ENCODE measurements at places on chromosomes 6 and 20.

DNA sequence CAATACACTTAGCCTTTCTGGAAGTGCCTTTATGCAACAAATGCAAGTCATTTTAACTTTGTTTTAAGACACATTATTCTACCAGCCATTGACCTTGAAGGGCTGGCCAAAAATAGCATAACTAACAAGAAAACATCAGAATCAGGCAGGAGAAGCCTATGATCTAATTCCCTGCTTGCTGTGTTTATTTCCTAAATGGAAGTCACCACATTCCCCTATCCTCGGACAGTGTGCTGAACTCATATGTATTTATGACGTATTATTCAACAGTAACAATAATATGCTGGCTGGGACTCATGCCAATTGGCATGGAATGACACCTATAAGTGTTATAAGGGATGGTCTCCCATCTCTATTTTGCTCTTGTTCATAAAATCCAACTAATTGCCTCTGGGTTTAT lies 140.7 kb downstream of the MAP3K7 start:
- no peak for DNase-seq

DNA sequence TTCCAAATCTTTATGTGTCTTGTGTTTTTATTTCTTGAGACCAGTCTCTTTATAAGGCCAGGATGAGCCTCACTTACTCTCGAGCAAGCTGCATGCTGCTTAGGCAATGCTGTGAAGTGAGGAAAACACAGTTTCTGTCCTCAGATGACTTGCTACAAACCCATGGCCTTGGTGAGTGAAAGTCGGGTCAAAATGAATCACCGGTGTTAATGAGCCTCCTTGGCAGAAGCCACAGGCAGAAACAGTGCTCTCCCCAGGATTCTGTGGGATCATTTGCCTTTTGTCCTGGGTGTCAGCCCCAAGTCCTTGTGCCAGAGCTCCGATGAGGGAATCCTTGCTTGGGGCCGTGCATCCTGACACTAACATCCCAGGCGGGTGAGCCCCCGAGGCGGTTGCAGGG lies 482.5 kb downstream of the QKI start:
- DNase-seq = no peak

GRCh38 chr6:47440719-47441118 lies 36.9 kb upstream of the CD2AP start:
- DNase-seq = peak; percentile 2

DNA sequence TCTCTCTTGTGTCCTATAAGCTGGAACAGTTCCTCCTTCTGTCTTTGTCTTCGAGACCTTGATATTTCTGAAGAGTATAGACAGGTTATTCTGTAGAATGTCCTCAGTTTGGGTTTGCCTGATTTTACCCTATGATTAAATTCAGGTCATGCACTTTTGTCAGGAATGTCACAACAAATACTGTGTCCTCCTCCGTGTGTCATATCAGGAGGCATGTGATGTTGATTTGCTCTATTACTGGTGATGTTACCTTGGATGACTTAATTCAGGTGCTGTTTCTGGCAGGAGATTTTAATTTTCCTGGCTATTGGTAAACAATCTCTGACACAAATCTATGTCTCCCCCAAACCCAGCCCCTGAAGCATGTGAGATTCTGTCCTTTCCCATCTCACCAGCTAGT lies 33.3 kb upstream of the CHMP4B start:
- no peak for DNase-seq

DNA sequence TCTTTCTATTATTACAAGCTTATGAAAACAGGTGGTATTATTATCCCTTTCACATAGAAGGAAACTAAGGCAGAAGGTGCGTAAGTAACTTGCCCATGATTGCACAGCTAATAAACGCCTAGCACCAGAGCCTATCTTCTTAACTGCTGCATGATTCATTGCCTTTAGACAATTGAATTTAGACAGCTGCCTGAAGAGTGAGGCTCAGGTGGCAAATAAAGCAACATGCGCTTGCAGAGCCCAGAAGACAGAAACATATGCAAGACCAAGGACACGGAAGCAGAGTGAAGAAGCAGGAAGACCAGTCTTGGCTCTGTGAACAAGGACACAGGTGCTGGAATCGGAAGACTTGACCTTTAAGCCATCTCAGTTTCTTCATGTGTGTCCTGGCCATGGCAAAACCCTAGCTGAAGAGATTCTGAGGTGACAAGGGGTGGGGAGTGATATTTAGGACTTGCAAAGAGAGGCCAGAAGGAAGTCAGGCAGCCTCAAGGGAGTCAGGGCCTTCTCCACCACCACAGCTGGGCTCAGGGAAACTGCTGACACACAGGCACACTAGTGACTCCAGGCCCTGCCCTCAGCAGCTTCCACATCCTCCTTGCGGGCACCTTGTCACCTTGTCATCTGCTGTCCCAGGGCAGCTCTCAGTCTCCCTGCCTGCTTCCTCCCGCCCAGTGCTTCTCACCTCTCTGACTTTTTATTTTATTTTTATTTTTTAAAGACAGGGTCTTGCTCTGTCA lies 91.7 kb upstream of the SLC22A16 start:
- no peak for DNase-seq

GRCh38 chr6:89082486-89082891 lies 1.9 kb downstream of the PNRC1 start:
- no peak for DNase-seq

DNA sequence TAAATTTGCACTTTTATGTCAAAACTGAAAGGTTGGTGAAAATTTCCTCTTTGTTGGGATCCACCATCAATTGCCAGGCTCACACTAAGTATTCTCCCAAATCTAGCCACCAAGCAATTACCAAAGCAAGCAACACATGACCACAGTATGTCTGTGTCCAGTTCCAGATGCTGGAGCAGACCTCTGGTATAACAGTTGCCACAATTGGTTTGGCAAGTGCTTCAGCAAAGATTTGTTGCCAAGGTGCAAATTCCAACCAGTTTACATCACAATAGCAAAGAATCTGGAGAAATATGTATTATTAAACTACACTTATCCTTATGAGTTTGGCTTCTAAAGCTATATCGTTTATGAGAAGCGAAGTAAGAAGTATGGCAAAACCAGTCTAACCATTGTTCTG lies 6.4 kb downstream of the GTF2H5 start:
- DNase-seq = no peak

GRCh38 chr20:2768632-2769015 lies 31.8 kb downstream of the CPXM1 start:
- DNase-seq = no peak

- no peak for DNase-seq
Measured at GRCh38 chr20:44970243-44970757, 4.0 kb downstream of the STK4 start.

GRCh38 chr6:127102299-127102698 lies 16.2 kb upstream of the RSPO3 start:
- no peak for DNase-seq

GRCh38 chr6:45215759-45216158 lies 112.4 kb upstream of the RUNX2 start:
- no peak for DNase-seq

GRCh38 chr20:8250539-8251200 lies 118.6 kb downstream of the PLCB1 start:
- DNase-seq = no peak

DNA sequence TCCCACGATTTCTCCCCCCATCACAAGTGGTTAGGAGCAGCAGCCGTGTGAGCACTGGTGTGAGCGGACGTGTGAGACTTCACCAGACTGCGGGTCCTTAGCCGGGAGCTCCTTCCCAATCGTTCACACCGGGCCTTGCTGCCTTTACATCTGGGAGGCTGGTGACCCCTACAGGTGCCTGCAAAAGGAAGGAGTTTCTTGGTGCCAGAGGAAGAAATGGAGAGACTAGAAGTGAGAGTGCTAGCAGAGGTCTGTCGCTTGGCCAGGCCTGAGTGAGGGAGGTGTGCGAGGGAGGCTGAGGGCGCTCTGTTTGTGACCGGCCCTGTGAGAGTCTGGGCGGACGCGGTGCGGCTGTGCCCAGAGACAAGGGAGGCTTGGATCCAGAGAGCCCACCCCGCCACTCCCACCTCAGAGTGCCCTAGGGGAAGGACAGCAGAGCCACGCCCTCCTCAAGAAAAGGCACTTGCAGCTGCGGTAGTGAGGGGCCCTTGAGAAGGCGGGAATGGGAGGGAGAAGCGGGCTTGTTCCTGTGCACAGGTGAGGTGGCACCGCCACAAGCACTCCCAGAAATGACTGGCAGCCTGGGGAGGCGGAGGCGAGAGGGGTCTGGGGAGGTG lies 10.0 kb upstream of the ARMC2 start:
- DNase-seq = no peak

DNA sequence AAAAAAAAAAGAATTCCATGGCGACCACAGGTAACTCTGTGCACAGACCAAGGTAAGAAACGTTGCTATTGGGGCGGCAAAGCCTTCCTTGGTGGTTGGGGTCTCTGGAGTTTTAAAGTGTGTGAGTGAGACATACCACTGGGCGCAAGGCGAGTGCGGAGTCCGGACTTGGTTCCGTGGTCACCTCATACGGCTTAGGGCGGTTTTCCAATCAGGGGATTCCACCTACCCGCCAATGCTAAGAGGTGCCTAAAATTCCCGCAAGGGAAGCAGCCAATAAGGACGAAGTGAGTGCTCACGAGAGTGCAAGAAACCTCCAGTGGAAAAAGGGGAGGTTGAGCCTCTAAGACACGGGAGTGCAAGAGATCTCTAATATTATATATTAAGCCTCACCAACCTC lies 68.6 kb upstream of the PRSS16 start:
- no peak for DNase-seq

DNA sequence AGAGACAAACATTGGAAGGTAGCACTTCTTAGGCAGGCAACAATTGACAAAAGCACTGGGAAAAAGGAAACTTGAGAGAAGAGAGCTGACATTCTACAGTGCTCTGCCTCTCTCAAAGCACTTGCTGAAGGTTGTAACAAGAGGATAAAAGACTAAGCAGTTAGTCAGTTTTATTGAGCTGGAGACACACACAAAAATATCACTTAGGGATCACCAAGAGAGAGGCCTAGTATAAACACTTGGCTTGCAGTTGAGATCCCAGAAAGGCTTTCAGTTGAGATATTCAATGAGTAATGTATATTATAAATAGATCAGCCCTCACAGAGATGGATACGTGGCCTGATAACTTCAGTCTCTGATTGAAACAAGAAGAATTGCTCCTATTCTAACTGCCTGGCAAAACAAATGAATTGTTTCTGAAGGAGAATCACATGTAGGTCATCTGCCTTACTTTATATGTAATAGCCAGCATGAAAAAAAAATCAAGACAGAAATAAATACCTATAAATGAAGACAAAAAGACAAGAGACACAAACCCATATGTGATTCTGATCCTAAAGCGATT lies 747.2 kb upstream of the MAN1A1 start:
- DNase-seq = no peak

DNA sequence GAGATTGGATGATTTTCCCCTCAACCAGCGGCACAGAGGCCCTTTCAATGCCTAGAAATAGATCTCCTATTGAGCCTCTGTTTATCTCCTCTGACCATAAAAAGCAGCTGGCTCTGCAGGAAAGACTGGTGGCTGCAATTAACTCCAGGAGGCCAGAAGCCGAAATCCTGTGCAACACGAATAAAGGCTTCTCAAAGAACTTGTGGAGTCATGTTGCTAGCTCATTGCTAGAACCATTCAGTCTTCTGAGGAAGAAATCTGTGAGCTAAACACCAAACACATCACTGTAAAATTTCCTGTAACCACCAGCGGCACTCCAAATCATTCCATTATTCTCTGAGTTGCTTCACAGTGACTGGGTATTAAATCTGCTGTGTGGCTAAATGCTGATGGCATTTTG lies 49.1 kb upstream of the TPD52L1 start:
- no peak for DNase-seq

- no peak for DNase-seq
Measured at GRCh38 chr20:32189691-32190615, 17.6 kb downstream of the PLAGL2 start.
